ENCODE measurements at places on chromosomes 6 and 20. TPM values are rescaled to one million over a fixed set of nuclear protein-coding genes. Genes with fewer than 3 reads are reported as not detected.

DNA sequence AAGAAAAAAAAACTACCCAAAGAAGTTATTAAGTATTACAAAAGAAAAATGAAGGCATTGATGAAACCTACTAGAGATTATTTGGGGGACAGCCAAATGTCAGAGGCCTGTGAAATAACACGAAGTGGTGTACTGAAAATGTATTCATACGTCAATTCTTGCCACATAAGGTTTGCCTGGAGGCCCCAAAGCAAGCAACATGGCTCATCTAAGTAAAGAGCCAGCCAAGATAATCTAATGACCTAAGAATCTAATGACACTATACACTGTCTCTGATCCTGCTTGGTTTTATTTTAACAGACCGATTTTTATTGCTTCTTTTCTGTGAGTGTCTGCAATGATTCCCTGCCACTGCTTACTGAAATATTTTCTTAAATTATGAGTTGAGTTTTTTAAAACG lies 34.7 kb downstream of the FILIP1 start:
- DNase-seq: no peak

- DNase-seq: no peak
These were observed 783.0 kb downstream of the TENT5A start for GRCh38 chr6:80969439-80969838.

- peak; percentile 59 for DNase-seq
These were observed 35.2 kb downstream of the PHACTR1 start for GRCh38 chr6:12751694-12752325.

TINAG gene
- 17.4 TPM for total RNA-seq

MOG gene
- not detected for total RNA-seq

DNA sequence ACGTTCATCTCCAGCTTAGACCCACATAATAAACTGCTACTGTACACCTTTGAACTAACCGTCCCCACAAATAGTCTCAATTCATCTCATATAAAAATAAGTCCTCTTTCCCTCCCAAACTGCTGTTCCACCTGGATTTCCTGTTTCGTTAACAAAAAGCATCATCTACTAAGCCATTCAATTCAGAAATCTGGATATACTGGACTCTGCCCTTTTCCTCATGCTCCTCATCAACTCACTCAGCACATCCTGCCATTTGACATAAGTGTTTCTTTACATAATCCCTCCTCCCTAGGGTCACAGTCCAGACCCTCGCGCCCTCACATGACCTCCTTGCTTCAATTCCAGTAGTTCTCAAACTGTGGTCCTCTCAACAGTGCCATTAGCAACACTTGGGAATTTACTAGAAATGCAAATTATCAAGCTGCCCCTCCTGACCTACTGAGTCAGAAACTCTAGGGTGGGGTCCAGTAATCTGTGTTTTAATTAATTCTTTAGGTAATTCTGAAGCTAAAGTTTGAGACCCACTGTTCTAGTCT lies 4.5 kb downstream of the MKKS start:
- no peak for DNase-seq

- no peak for DNase-seq
These were observed 183.4 kb downstream of the ID4 start for GRCh38 chr6:20020526-20020925.

RAMACL gene
- 2.2 TPM for total RNA-seq

DNA sequence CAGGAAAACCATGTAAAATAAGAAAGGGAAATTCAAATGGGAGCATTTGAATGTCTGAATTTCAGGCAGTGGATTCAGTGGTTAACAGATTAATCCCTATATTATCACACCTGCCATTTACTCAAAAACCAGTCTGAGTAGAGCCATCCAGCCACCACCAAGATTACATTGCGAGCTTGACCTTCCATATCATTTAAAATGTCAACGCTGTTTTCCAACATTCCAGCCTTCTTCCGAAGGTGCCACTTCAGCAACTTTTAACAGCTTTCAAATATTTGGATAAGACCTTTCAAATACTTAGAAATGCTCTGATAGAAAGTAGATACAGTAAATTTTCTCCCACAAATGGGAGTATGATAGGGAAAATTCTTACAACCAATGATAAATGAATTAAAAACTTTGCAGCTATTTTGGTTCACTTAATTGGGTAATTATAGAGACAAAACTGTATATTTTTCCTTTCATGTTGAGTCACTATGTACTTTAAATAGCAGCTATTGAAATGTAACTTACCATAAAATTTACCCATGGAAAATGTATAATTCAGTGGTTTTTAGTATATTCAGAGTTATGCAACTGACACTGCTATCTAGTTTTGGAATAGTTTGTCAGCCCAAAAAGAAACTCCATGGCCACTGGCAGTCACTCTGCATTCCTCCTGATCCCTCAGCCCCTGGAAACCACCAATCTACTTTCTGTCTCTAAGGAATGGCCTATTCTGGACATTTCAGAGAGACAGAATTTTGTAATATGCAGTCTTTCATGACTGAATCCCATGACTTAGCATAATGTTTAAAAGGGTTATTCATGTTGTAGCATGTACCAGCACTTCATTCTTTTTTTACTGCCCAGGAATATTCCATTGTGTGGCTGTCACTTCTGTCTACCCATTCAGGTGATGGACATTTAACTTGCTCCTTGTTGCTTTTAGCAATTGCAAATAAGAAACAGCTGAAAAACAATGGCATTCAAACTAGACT lies 21.5 kb downstream of the EZR start:
- DNase-seq: no peak

DNA sequence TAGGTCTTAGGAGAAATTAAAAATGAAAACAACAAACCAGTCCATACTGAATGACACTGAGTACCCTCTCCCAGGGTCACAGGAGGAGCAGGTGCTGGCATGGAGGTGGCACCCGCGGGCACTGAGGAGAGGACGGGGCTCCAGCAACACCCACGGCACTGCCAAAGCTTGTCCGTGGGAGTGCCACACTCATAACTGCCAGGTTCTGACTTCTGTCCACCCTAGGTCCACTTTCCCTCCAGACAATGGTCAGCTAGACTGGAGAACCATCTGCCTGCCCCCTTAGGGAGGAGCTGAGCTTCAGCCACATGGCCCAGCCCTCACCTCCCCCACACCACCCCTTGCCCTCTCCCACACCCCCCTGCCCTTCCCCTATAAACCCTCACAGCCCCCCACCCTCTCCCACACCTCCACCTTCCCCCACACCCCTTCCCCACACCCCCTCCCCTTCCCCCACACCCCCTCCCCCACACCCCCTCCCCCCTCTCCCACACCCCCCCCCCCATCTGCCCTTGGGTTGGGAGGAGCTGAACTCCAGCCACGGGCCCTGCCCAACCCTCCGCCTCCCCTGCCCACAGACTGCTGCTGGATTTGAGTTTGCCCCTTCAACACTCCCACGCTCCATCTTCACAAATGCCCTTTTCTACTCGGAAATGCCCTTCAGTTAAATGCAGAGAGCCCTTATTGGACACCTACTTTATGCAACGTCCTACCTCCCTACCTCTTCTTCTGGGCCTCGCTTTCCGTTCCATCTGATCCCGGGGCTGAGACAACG lies 129.6 kb downstream of the TAF4 start:
- no peak for DNase-seq

SEMG2 gene
- total RNA-seq: not detected

MPC1 gene
- 48.9 TPM for total RNA-seq

C6orf163 gene
- 5.9 TPM for total RNA-seq

DNA sequence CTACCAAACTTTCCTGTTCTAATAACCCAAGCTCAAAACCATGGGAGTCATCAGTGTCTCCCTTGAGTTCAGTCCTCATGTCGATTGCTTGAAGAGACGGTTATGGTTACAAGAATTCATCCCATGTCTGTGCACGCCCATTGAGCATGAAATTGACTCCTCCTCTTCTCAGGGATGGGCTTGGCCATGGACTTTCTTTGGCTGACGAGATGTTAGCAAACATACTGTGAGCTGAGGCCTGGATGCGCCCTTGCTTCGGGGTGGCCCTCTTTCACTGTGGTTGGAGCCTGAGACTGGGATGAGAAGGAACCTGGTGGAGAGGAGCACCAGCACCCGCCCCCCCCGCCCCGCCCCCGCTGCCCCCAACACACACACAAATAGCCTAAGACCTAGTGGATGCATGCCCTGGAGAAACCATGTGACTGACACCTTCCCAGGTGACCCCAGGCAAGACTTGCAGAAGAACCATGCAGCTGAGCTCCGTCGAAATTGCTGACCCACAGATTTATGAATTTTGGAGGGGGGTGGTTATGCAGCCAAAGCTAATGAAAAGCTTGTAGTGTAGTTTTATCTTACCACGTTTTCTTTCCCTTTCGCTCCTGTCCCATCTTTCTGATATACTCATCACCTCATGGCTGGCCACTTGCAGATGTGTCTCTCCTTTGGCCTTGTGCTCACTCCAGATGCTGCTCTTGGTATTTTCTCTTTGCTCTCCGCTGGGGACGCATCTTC lies 231.4 kb downstream of the CDH4 start:
- no peak for DNase-seq

GRCh38 chr20:37081717-37082289 lies 14.0 kb downstream of the RBL1 start:
- no peak for DNase-seq

- peak; percentile 41 for DNase-seq
These were observed 224.9 kb downstream of the IBTK start for GRCh38 chr6:82022614-82023129.

DNA sequence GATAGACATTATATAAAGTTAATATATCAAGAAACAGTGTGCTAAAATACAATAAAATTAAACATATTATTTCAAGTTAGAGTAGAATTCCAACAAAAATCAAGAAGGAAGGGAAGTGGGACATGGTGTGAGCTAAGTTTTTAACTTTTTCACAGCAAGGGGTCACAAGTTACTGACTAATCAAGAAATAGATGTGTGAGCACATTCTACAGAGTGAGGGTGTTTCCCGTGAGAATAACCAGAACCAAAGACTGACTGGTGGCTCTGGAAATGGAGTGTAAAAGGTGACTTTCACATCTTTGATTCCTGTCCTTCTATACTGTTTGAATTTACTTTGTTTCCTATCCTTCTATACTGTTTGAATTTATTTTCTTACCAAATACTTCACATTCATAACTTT lies 206.6 kb downstream of the TASP1 start:
- DNase-seq: no peak

- DNase-seq: peak; percentile 30
These were observed 44.9 kb upstream of the FAM83B start for GRCh38 chr6:54801669-54802068.

All from Calu3 (cell line).